Fibroblast of pulmonary artery (primary cell): ENCODE measurements at places on chromosomes 7 and 10.

- no peak for DNase-seq
Measured at GRCh38 chr7:49845626-49846025, 72.2 kb downstream of the VWC2 start.

- peak; percentile 29 for DNase-seq
Measured at GRCh38 chr7:25262586-25262985, 34.3 kb upstream of the NPVF start.

DNA sequence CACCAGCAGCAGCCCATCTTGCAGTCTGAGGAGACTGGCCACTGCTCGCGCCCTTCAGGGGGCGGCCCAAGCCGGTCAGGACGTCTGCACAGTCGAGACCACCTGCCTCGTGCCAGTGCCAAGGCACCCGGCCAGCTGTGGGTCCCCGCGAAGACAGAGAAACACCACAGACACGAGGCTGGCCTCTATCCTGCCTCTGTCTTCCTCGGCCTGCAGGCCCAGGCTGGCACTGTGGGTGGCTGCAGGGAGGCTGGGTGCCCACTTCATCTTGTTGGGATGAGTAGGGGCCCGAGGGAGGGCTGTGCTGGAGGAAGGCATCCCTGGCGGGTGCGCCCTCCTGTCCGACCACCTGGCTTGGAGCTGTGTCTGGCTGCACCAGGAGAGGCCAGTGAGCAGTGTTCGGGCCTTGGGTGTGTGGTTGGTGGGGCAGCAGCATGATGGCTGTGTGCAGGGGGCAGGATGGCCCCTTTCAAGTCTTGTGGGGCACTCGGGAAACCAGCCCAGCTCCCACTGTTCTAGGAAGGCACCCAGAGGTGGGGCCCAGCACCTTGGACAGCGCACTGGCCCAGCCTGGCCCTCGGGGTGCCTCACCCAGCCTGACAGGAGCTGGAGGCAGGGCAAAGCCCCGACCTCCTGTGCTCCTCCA, 7.3 kb downstream of the DPYSL4 start:
- peak; percentile 26 for DNase-seq

DNA sequence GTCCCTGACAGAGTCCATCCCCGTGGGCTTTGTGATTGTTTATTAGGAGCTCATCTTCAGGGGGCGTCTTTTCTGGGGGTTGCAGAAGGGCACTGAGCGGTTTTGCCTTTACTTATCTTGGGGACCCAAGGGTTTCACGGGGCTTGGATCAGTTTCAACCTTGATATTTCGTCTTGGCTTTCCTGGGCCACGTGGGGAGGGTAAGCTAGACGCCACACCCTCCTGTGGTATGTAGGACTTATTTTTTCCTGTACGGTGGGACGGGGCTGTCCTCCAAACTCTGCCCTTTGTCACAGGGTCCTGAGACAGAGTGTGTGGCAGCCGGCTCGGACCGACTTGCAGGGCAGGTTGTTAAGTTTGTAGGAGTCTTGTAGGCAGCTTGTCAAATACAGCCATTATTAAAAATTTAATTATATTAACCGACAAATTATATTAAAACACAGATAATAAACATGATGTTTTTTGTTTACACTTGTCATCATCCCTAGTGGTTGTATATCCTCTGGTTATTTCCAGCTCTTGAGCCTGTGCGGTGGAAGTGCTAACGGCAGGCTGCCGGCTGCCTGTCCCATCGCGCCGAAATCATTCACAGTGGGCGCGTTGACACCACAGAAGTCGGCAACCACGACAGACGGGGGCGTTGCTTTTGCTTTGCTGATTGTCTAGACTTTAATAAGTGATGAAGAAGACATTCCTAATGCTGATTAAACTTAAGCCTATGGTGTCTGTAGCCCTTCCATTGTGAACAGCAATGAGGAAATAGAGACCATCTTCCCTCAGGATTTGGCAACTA, 193.2 kb downstream of the DNAJB6 start:
- DNase-seq: no peak

- DNase-seq: no peak
Measured at GRCh38 chr7:120091807-120092206, 181.2 kb upstream of the KCND2 start.
